ENCODE measurements at places on chromosomes 7 and 10.

DNA sequence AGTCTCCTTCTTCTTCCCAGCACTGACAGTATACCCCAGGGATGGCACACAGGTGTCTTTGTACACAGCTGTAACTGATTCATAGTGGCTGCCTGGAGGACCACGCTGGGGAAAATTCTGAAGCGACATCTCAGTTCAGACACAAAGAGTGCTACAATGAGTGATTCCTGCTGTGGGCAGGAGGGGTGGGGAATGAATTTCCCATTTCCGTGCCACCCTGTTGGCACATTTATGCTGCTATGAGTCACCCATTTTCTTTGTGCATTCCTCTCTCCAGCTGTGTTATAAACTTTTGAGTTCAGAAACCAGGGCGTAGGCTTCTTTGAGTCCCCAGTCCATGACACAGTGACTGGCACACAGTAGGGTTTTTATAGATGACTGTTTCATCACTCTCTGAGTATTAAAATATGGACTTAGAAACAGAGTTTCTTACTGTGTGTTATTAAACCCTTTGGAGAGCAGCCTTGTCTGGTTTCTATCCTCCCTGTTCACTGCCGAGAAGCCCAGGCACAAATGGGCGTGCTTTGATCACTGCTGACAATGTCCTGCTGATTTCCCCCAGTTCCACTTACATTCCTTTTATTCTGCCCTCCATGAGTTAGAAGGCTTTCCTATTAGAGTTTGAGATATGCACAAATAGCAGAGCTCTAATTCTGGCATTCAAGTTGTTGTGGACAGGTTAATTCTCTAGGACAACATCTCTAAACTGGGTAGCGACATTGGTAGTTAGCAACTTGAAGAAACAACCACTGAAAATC lies 24.0 kb upstream of the NPS start:
- no peak for DNase-seq

GRCh38 chr10:74641659-74642058 lies 184.7 kb upstream of the KAT6B start:
- DNase-seq = no peak

GRCh38 chr7:110541962-110542361 lies 549.0 kb upstream of the LRRN3 start:
- DNase-seq = no peak

- no peak for DNase-seq
Measured at GRCh38 chr10:1142596-1142995, 86.4 kb downstream of the WDR37 start.

DNA sequence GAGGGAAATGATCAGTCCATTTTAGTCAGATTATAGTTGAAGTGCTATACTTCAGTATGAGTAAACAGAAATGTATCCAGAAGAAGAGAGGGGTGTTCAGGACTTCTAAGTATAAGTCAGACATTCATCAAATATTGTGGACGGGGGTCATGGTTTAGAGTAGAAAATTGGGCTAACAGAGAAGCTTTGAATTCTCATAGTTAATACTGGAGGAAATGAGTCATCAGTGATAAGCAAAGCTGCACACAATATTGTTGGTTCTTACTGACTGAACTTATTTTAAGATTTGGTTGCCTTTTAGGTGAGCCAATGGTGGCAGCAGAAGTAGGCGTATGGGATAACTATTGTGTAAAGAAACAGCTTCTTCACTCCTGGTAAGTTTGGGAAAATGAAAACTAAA lies 1.7 kb upstream of the SUMF2 start:
- no peak for DNase-seq

DNA sequence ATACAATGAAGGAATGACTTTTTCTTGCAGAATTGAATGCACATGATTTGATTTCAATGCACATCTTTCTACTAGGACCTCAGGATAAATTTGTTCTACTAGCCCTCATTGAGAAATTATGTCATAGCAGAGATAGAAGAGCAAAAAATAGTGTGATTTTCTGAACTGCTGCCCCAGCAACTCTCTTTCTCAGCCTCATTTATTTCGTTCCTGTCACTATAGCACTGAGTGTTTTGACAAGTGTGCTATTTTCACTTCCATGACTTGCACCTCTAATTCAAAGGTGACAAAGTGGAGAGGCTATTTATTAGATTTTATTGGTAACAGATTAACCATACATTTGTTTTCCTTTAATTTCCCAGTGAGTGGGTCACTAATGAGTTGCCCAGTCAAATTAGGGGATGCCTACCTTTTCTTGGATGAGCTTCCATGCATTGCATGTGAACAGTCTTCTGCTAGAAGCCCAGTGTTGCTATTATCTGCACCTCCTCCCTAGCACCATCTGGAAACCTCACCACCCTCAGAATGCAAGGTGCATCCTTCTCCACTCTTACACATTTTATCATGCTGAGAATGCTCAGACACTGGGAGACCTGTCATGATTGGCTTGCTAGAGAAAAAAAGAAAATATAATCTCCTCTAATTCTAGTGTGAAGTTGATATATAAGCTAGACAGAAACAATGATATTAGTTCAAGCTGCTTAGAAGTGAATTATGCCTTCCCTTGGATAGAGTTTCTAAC lies 119.6 kb upstream of the CTTNBP2 start:
- no peak for DNase-seq

GRCh38 chr10:102602272-102603045 lies 41.8 kb upstream of the TRIM8 start:
- DNase-seq = no peak

DNA sequence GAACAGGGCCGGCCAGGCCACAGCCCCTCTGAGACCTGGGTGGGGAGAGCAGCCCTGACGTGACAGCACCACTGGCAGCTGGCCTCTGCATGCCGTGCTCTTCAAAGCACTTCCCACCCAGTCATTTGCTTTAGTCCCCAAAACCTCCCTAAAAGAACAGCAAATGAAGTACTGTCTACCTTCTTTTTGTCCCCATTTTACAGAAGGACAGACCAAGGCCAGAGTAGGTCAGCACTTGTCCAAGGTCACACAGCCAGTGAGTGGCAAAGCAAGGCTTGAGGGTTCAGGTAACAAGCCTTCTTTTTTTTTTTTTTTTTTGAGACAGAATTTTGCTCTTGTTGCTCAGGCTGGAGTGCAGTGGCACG lies 15.1 kb downstream of the ATP6V1F start:
- no peak for DNase-seq

Data from iPS DF 19.7 (cell line).